NCI-H1105 (cell line): ENCODE measurements at places on chromosomes 3 and 15.

- no peak for DNase-seq
Measured at GRCh38 chr15:85120351-85121113, 138.9 kb downstream of the PDE8A start.

GRCh38 chr3:13344663-13345062 is 75.5 kb downstream of the NUP210 start:
- no peak for DNase-seq

DNA sequence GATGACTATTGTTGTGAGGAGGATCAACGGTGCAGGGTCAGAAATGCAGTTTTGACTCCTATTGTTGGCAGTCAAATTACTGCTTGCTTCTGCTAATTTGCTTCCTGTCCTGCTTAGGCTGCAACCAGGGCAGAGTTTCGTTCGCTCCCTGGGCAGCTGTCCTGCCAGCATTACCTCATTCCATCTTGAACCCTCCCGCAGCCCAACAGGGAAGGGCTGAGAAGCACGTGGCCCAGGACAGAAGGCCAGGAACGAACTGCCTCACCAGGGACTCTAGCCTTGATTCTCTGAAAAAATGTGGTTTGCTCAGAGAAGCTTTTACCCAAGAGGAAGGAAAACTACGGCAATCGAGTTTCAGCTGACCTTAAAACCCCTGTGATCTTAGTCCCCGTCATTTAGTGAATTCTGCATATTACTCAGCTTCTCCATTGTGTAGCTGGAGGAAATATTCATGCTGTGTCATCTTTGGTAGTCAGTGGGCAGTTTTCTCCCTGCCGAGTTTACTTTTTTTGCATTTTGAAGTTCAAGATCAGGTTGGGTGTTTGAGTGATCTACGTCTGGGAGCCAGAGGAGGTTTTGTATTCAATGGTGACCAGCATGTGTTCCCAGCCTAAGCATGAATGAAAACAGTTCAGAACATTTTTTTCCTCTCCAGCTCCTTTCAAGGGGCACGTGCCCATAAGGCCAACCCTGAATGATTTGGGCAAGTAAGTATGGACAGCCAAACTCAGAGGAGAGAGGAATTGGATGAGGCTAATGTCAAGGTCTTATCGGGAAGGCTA is 23.0 kb downstream of the TLNRD1 start:
- no peak for DNase-seq

- DNase-seq, result no peak
Measured at GRCh38 chr15:90071220-90071807, 31.0 kb downstream of the IDH2 start.

- no peak for DNase-seq
Measured at GRCh38 chr3:102099913-102100312, 250.6 kb downstream of the NFKBIZ start.

- DNase-seq, result no peak
Measured at GRCh38 chr3:40179016-40179415, 130.5 kb upstream of the EIF1B start.

DNA sequence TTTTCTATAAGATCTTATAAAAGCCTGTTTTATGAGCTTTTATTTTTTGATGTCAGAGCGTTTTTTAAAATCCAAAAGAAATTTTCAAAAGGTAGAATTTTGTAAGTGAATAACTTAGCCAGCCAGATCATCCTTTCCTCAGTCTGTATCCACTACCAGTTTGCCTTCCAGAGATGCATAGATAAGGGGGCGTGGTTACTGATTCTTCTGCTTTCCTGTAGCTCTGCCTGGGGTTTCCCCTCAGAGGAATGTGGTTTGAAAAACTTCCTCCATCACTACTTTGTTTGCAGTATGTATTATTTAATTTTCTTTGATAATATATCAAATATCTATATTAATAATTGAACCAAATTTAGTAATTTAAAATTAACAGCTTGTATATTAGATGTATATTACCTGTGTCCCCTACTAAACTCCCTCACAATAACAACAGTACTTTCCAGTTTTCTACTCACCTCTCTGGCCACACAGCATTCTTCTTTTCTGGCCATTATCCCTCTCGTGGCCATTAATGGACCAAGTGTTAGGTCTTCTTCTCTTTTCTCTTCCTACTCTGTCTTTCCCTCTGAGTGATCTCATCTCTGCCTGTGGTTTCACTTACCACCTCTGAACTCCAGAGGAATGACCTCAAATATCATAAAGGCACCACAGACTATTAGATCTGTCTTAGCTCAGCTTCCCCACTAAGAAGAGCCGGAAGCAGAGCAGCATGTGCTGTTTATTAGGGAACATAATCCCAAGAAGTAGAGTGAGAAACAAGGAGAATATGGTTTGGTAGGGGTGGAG is 239.7 kb downstream of the UBE2E2 start:
- DNase-seq, result no peak

GRCh38 chr3:149767720-149768119 is 15.4 kb upstream of the COMMD2 start:
- no peak for DNase-seq

- no peak for DNase-seq
Measured at GRCh38 chr15:70742928-70743327, 20.4 kb downstream of the UACA start.

- no peak for DNase-seq
Measured at GRCh38 chr3:44969828-44970179, 6.2 kb downstream of the ZDHHC3 start.

DNA sequence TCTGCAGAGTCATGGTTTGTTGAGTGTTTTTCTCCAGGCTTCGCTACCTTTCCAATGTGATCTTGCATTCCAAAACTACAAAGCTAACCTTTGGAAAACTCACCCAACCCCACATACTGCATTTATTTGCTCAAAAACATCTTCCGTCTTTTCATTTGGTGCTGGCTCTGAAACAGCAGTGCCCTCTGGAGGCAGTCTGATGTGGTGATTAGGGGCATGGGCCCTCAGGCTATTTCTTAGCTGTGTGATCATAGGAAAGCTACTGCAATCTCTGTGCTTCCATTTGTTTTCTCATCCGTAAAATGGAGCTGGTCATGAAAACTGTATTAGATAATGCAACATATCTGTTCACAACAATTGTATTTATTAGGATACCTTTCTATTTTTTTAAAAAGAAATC is 47.0 kb downstream of the MTHFS start:
- no peak for DNase-seq

GRCh38 chr15:61517776-61518175 is 288.7 kb upstream of the RORA start:
- no peak for DNase-seq

GRCh38 chr3:20724241-20724640 is 538.2 kb upstream of the SGO1 start:
- DNase-seq, result no peak

GRCh38 chr15:70854666-70854976 is 664 bp upstream of the LARP6 start:
- no peak for DNase-seq

DNA sequence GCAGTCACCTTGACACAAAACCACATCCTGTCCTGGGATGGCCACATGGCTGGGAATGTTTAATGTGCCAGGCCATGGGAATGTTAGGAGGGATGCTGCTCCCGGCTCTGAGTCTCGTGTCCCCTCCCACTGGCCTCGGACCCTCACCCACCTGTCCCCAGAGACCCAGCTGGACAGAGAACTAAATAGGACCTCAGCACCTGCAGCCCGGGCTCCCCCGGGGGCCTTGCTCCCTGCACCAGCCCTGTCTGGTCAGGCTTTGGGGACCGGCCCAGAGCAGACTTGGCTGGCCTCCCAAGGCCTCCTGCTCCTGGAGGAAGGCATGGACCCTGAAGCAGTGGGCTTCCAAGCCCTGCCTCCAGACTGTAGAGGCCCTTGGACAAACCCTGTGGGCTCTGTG is 100.0 kb upstream of the IQSEC1 start:
- DNase-seq, result no peak

- no peak for DNase-seq
Measured at GRCh38 chr15:50879016-50879617, 29.4 kb upstream of the AP4E1 start.

DNA sequence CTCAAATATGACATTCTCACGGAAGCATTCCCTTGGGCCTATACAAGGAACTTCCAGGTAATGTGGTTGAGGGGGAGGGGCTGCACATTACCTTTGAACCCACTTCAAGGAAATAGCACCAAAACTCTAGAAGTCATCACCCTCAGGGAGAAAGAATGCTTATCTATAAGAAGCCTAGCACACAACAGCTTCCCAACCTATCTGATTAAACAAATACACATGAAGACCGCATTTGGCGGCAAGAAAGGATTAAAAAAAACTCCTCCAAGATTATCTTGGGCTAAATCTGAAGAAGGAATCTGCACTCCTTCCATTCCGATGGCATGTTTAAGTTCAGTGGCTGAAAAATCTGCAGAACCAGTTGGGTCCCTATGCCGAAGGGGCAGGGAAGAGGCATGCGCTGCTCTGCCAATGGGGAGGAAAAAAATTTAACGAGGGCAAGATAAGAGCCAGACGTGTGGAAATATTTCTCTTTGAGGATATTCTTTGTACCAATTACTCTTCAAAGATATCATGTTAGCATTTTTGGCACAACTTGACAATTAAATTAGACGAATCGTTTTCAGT is 82.0 kb upstream of the WNT5A start:
- no peak for DNase-seq

GRCh38 chr3:47010910-47011309 is 31.4 kb downstream of the NBEAL2 start:
- no peak for DNase-seq

- no peak for DNase-seq
Measured at GRCh38 chr15:47570881-47571640, 146.2 kb upstream of the SEMA6D start.

DNA sequence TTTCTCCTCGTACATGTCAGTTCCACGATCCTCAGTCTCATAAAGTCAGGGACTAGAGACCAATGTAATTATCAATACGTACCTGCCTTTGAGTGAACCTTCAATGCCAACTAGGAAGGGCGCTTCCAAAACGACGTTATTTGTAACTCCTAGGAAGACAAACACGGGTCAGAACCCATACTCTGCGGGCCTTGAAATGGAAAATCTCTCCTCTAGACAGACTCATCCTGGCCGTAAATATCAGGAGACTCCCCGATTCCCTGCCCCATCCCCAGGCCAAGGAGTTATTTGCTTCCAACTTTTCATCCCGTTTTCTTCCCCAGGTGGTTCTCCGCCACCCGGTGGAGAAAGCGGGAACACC is 578 bp downstream of the OIP5 start:
- DNase-seq, result no peak

DNA sequence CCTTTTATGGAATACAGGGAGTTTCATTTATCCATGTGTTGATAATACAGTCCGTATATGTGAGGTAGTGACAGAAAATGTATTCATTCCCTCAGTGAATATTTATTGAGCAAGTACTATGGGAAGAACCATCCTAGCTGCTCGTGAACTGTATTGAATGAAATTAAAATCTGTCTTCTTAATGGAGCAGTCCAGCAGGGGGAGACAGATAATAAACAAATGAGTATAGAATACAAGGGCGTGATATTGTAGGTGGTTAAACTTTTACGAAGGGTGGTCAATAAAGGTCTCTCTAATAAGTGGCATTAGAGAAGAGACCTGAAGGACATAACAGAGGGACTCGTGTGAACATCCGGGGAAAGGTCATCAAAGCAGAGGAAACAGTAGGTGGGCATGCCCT is 62.7 kb upstream of the OSTN start:
- no peak for DNase-seq

DNA sequence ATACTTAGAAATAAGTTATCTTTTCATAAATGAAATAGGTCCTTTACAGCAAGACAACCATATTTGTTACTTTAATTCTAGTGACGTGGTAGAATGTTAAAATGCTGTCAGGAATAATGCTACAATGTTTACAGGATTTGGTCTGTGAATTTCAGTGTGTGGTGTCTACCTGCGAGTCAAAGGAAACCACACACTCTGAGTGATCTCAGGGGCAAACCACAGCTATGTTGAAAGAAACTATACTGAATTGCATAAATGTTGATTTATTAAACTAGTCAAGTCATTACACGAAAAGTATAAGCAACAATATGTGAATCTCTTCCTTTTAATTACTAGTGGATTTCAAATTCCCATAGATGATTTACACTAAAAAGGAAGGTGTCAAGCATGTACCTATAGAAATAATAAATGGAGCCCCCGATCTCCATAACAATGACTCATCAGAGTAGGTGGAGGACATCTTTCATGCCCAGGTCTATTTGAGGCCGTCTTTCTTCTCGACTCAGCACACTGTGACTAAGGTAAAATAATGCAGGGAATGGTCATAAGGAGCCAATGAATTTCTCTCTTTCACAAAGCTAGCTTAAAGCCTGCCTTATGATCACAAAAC is 463.0 kb downstream of the ERC2 start:
- DNase-seq, result no peak

- no peak for DNase-seq
Measured at GRCh38 chr3:65685621-65686235, 353.0 kb downstream of the MAGI1 start.

- DNase-seq, result no peak
Measured at GRCh38 chr15:99165956-99166689, 61.2 kb downstream of the SYNM start.

GRCh38 chr3:55488398-55489055 is 1.4 kb upstream of the WNT5A start:
- no peak for DNase-seq

- no peak for DNase-seq
Measured at GRCh38 chr15:67290319-67290718, 35.7 kb downstream of the IQCH start.

DNA sequence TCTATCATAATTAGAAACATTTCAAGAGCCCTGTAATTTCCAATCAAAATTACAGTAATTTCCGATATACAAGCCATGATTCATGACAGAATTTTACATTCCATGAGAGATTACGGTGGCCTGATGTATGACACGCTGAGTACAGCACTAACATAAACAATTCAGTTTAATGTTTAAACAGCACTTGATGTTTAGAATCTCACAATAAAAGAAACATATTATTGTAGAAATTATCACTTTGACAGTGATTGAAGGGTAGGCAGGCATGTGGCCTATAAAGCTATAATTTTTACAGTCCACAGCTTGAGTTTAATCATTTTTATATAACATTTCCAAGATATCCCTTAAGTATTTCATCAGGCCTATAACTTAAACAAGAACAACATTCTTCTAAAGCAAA is 48.5 kb downstream of the SATB1 start:
- no peak for DNase-seq

DNA sequence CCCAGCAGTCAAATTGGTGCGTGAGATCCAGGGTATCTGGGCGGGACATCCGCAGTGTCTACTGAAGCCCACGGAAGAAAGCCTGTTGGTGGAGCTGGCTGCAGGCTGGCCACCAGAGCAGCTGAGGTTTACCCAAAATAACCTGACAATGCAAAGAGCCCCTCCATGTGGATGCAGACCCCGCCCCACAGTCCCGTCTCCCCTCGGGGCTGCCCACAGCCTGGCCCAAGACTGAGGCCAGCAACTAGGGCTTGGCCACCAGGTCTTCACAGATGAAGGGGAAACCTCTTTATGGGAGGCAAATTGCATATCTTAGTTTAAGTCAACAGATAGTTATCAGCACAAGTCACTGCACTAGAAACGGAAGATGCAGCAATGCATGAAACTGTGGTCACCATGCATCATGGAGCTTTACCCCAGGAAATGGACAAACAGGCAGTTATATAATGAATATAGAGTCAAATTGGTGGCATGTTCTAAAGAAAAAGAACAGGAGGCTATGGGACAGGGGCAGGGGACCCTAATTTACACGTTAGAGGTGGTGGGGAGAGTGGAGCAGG is 86.3 kb downstream of the ARNT2 start:
- no peak for DNase-seq

- no peak for DNase-seq
Measured at GRCh38 chr3:112360561-112360960, 27.6 kb downstream of the CD200 start.

GRCh38 chr15:68371851-68372250 is 60.1 kb downstream of the ITGA11 start:
- no peak for DNase-seq
